ENCODE measurements at places on chromosomes 11 and 22. TPM values are rescaled to one million over a fixed set of nuclear protein-coding genes. Genes with fewer than 3 reads are reported as not detected.

GRCh38 chr11:2684581-2684980 lies 15.2 kb downstream of the KCNQ1OT1 start:
- no peaks in the 10 kb centered on the region for H3K36me3 ChIP-seq
- peaks cover 27% of the 10 kb centered on the region for H3K4me1 ChIP-seq
- no peak overlapping the region for H3K27ac ChIP-seq
- DNase-seq, result no peak

DNA sequence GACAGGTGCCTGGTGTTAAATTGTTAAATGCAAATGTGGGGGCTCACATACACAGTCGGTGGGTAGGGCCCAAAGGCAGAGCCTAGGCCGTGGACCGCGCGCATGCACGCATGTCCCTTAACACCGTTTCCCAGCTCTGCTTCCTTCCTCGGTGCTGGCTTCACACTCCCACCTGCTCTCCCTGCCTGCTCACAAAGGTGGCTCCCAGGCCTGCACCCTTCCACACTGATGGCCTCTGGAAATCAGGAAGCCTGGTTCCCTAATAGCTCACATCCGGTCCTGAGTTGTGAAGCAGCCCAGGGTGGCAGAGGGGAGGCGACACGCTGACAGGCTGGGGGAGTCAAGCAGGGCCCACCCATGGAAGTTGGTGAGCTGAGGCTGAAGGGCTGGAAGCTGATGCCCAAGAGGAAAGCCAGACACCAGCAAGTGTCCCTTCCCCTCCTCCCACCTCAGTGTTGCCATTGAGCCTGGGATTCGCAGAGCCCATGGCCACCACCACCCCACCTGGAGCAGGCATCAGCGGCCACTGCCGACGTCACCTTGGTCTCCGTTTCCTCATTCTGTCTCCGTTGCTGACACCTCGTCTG lies 13.7 kb upstream of the CTTN start:
- no peak overlapping the region for H3K27ac ChIP-seq
- H3K4me3 ChIP-seq, result no peak overlapping the region
- no peak for DNase-seq
- no peaks in the 10 kb centered on the region for H3K36me3 ChIP-seq
- no peaks in the 10 kb centered on the region for H3K4me1 ChIP-seq

DNA sequence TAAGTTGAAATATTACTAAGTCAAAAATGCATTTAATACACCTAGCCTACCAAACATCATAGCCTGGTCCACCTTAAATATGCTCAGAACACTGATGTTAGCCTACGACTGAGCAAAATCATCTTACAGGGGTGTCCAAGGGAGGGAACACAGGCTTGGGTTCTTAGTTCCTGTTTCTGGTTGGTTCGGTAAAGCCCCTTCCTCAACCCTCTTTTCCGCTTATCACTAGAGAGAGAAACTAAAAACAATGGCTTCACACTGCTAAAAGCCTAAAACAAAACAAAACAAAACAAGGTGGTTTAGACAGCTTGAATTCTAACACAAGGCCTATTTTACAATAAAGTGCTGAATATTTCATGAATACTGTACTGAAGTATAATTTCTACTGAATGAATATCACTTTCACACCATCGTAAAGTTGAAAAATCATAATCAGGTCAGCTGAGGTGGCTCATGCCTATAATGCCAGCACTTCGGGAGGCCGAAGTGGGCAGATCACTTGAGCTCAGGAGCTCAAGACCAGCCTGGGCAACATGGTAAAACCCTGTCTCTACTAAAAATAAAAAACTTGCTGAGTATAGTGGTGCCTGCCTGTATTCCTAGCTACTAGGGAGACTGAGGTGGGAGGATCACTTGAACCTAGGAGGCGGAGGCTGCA lies 118.0 kb downstream of the SIK3 start:
- no peak overlapping the region for H3K4me3 ChIP-seq
- H3K36me3 ChIP-seq, result no peaks in the 10 kb centered on the region
- no peak for DNase-seq
- no peak overlapping the region for H3K27ac ChIP-seq
- H3K4me1 ChIP-seq, result peaks cover 14% of the 10 kb centered on the region

DNA sequence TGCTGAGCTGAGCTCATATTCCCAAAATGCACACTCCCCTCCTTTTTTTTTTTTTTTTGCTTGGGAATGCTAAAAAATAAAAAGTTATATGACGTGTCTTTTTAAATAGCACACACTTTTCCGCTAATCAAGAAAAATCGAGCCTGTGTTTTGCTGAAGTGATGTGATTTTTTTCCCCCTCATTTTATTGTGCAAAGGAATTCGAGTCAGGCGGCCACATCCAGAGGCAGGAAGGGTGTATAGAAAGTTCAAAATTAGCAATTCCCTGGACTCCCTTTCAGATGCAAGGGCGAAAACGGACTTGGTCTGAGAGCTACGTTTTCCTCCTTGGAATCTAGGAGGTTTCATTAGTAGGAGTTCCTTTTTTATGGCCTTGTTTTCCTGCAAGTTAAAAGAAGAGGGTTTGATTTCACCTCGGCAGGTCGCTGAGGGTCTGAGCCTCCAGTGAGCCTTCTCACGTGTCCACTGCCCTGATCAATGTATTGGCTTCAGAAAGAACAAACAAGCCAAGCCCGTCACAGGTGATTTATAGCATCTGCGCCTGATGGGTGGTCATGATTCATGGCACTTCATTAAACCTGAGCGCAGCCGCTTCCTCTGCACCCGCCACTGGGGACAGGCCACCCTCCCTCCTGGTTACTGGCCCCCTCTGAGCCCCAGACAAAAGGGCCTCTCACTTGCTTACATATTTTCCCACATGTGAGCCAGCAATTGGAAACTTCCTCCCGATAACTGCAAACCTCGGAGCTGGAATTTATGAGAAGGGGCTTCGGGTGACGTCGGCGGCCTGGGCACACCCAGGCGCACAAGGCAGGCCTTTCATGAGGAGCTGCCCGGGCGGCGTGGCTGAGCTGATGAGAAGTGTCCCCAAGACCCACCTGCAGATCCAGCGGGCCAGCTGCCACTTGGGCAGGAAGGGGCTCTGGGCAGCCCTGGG lies 64.4 kb upstream of the LINC01488 start:
- no peak overlapping the region for H3K27ac ChIP-seq
- H3K4me3 ChIP-seq, result no peak overlapping the region
- H3K4me1 ChIP-seq, result peaks cover 7% of the 10 kb centered on the region
- H3K27me3 ChIP-seq, result no peaks in the 10 kb centered on the region
- H3K36me3 ChIP-seq, result no peaks in the 10 kb centered on the region

- H3K4me3 ChIP-seq, result no peak overlapping the region
- H3K27ac ChIP-seq, result no peak overlapping the region
- no peaks in the 10 kb centered on the region for H3K36me3 ChIP-seq
Observed at GRCh38 chr22:25658633-25659032, 83.4 kb upstream of the MYO18B start.

The RAC2 gene
- total RNA-seq, result 77.2 TPM

DNA sequence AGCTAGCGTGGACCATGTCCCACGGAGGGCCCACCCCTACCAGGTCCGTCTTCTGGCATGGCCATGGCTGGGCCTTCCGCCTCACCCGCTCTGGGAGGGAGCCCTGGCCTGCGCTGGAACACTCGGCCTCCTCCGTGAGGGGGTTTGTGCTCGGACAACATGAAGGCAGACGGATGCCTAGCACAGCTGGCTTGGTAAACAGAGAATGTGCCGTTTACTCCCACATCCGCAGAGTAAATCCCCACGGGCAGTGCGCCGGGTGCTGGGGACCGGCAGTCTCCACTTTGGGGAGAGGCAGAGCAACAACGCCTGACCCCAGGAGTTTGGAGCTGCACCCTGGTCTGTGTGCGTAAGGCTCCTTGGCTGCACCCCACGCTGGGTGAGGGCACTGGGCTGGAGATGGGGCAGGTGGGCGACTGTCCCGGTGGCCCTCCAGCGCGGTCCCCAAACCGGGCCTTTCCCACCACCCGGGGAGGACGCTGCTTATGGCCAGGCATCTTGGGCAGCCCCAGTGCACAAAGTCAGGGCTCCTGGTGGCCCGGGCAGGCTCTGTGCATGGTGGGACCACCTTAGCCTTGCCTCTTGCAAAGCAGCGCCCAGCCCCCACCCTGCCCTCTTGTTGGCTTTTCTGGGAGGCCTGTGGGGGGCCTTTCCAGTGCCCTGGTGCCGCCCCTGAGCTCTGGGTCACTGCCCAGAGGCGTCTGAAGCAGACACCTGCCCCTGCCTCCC lies 30.7 kb upstream of the MUC5AC start:
- H3K27ac ChIP-seq, result no peak overlapping the region
- no peak for DNase-seq
- H3K4me1 ChIP-seq, result no peaks in the 10 kb centered on the region
- no peaks in the 10 kb centered on the region for H3K27me3 ChIP-seq
- no peak overlapping the region for H3K4me3 ChIP-seq

DNA sequence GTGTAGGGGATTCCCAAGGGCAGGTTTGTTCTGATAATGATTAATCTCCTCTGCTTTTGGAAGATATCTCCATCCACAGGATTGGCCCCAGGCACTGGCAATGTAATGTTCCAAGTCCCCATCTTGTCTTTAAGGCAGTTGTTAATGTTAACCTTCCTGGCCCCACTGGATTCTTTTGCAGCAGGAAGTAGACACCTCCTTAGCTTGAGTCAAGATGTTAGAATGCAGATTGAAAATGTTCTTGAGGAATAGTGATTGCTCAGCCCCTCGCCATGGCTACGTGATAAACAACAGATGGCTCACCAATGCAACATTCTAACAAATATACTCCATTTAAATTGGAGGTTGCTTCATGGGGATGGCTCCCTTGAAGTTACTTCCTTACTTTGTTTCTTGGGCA lies 7.3 kb downstream of the HEPHL1 start:
- no peaks in the 10 kb centered on the region for H3K36me3 ChIP-seq
- H3K27me3 ChIP-seq, result no peaks in the 10 kb centered on the region
- H3K27ac ChIP-seq, result no peak overlapping the region
- DNase-seq, result no peak
- H3K4me3 ChIP-seq, result no peak overlapping the region

GRCh38 chr11:64430645-64431044 lies 71.7 kb downstream of the RPS6KA4 start:
- H3K27me3 ChIP-seq, result peaks cover 19% of the 10 kb centered on the region
- DNase-seq, result no peak
- H3K36me3 ChIP-seq, result no peaks in the 10 kb centered on the region

Data from left lung (tissue), 14 donors.